Stimulated activated naive CD8-positive, alpha-beta T cell treated with anti-CD3 and anti-CD28 coated beads, Interleukin-15, Interleukin-2, amounts not matched to agents 100 U/mL and 50 U/mL, for 24 hours (primary cell): ENCODE measurements at places on chromosomes 16 and 17.

DNA sequence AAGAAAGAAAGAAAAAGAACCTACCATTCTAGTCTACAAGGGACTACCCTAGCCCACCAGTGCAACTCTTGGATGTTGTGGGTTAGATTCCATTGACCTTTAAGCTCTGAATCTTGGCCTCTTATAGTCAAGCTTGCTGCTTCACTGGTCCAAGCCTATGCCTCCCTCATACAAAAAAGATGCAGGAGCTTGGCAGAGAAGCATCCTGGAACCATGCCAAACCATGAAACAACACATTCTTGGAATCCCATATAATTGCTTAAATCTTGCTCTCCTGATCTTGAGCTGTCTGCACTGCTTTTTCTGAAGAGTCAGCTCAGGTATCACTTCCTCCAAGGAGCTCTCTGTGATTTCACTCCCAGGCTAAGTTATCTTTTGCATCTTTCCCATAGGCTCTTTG, 117.9 kb upstream of the GPR139 start:
- DNase-seq = no peak

DNA sequence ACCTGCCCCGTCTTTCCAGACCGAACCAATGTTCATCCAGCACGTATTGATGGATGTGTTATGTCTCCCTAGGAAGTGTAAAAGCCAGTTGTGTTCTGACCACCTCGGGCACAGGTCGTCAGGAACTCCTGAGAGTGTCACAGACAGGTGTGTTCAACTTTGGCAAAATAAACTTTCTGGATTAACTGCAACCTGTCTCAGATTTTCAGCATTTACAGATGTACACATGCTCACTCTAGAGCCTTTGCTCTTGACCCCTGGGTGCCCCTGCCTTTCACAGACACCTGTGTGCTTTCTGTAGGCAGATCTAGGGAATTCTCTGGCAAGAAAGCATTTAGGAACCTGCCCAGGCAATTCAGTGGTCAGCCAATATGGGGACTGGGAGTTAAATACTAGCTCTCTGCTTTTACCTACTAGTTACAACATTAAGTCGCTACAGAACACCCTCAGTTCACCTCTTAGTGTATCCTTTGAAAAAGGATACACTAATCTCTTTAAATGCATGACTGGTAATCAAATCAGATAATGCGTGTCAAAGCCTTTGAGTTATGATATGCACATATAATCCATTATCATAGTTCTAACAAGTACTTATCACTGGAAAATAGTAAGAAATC, 188.9 kb downstream of the CPPED1 start:
- DNase-seq = no peak

DNA sequence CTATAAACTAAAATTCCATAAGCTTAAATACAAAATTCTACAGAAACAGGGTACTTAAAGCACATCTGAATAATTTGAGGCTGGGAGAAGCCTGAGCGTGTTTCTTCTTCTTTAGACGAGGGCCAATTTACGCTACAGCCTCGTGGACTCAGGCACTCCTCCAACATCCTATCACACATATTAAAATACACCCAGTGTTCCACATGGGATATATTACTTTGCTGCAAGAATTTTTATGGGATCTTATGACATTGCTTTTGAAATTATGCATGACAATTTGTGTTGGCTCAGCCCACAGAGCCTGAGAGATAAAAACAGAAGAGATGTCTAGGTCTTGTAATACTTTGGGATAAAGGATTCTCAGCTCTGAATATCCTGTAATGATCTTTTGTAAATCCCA, 3.5 kb upstream of the TANGO6 start:
- no peak for DNase-seq

DNA sequence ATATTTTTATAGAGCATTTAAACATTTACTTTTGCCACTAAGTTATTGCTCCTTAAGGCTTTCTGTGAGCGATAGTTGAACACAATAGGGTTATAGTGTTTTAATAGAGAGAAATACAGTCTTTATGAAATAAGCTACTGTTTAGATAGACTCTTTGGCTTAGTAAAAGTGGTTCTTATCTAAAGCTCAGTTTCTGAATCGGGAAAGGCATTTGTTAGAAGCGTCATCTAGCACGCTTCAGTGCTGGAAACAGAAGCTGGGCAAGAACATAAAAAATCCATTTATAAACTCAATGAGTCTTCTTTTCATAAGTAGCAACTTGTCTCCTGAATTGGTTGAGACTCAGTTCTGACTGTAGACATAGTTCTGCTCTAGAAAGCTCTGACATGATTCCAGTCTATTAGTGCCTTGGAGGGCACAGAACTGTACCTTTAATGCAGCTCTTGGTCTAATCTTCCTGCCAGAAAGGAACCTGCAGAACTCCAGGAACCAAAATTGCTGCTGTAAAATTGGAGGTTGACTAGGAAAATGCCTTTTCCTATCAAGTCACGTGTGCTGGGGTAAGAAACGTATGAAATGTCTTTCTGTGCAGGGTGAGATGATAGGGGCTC, 55.4 kb upstream of the DNAJA2 start:
- DNase-seq = no peak

GRCh38 chr16:75023009-75023408, 24.2 kb downstream of the ZNRF1 start:
- no peak for DNase-seq

DNA sequence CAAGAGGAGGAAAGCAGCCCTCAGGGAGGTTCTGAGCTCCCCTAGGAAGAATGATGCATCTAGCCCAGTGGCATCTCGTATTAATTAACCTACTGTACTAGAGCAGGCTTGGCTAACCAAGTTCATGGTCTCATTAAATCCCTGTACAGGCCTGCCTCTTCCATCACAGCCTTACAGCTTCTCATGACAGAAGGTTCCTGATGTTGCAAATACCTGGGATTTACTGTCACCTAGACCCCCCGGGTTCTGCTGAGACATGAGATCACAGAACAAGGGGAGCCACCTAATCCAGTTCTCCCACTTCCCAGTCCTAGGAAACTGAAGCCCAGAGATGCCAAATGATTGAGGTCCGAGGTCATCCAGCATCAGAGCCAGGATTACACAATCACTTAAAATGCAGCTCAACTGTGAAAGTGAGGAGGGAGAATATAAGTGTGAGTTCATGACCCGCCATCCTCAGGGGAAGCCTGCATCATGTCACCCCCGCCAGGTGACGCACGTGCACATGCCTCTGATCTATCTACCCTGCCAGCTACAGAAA, 23.9 kb downstream of the ACLY start:
- no peak for DNase-seq
